ENCODE measurements at places on chromosomes 11 and 22. TPM values are rescaled to one million over a fixed set of nuclear protein-coding genes. Genes with fewer than 3 reads are reported as not detected.

The TENM4 gene
- 23.2 TPM for polyA plus RNA-seq

The BIK gene
- polyA plus RNA-seq: 1.2 TPM

The UPK3A gene
- 1.3 TPM for polyA plus RNA-seq

The HYLS1 gene
- polyA plus RNA-seq: 12.6 TPM

The H19 gene
- 3,512 TPM for polyA plus RNA-seq

The PNPLA5 gene
- 0.18 TPM for polyA plus RNA-seq

The BACE1 gene
- 56.6 TPM for polyA plus RNA-seq

The MMP27 gene
- not detected for polyA plus RNA-seq

The ZFTA gene
- polyA plus RNA-seq: 42.8 TPM

The DEFB108B gene
- polyA plus RNA-seq: not detected

The SYCE3 gene
- 0.47 TPM for polyA plus RNA-seq

The RFPL1 gene
- polyA plus RNA-seq: 1.2 TPM

GRCh38 chr22:47601666-47602065, 839.2 kb downstream of the TBC1D22A start:
- no peak for DNase-seq

GRCh38 chr11:71240865-71241691, 11.3 kb downstream of the SHANK2 start:
- no peak for DNase-seq

DNA sequence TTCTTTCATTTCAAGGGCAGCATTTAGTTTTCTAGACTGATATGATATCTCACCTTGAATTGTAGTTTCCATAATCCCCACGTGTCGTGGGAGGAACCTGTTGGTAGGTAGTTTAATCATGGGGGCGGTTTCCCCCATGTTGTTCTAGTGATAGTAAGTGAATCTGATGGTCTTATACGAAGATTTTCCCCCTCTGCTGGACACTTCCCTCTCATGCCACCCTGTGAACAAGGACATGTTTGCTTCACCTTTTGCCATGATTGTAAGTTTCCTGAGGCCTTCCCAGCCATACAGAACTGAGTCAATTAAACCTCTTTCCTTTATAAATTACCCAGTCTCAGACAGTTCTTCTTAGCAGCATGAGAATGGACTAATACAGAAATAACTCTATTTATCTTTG, 851.1 kb upstream of the FAT3 start:
- no peak for DNase-seq

GRCh38 chr11:130876100-130876499, 40.2 kb downstream of the SNX19 start:
- no peak for DNase-seq

GRCh38 chr11:75656044-75656727, 12.7 kb downstream of the MAP6 start:
- DNase-seq: no peak

- DNase-seq: no peak
These were observed 150.9 kb downstream of the TBC1D22A start for GRCh38 chr22:46913351-46913750.

- DNase-seq: no peak
These were observed 565.5 kb downstream of the BRD1 start for GRCh38 chr22:49262167-49262566.

- no peak for DNase-seq
These were observed 1442.7 kb downstream of the TBC1D22A start for GRCh38 chr22:48205161-48205560.

DNA sequence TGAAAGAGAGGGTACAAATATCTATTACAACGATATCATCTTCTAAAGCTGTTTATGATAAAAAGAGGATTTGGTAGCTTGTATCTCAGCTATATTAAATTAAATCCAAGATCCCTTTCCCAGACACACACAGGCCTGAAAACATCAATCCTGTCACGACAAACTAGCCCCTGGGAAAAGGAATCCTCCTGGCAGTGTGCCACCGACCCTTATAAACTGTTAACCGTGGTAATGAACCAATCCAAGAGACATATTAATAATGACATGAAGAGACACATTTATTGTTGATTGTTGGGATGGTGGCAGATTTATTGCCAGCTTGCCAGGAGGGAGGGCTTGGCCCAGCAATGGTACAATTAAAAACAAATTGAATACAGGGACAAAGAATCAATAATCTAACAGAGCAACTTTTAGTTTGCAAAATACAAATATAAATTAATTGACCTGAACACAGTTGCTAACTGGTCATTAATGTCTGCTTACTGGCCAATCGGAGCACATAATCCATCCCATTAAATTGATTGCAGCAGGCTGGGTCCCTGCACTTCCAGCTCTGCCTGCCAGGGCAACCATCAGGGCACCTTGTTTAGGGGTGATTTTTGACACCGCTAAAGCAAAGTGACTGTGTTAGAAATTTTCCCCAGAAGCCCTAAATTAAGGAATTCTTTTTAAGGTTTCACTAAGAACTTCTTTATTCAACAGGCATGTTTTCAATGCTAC, 887.6 kb downstream of the OPCML start:
- DNase-seq: no peak

GRCh38 chr11:26676641-26677040, 45.2 kb downstream of the SLC5A12 start:
- DNase-seq: no peak

DNA sequence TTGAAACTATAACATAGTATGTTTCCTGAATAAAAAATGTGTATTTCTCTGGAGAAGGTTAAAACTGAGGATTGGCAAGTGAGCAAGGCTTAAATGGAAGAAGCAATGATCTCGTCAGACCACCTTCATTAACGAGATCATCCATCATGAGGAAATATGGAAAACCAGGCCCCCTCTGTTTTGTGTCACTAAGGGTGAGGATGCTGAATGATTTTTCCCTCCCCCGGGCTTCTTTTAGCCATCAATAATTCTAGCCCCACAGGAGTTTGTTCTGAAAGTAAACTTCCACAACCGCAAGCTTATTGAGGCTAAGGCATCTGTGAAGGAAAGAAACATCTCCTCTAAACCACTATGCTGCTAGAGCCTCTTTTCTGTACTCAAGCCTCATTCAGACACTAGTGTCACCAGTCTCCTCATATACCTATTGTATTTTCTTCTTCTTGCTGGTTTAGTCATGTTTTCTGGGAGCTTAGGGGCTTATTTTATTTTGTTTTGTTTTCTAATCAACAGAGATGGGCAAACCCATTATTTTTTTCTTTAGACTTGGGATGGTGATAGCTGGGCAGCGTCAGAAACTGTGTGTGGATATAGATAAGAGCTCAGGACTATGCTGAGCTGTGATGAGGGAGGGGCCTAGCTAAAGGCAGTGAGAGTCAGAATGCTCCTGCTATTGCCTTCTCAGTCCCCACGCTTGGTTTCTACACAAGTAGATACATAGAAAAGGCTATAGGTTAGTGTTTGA, 5.8 kb upstream of the HBE1 start:
- DNase-seq: no peak

DNA sequence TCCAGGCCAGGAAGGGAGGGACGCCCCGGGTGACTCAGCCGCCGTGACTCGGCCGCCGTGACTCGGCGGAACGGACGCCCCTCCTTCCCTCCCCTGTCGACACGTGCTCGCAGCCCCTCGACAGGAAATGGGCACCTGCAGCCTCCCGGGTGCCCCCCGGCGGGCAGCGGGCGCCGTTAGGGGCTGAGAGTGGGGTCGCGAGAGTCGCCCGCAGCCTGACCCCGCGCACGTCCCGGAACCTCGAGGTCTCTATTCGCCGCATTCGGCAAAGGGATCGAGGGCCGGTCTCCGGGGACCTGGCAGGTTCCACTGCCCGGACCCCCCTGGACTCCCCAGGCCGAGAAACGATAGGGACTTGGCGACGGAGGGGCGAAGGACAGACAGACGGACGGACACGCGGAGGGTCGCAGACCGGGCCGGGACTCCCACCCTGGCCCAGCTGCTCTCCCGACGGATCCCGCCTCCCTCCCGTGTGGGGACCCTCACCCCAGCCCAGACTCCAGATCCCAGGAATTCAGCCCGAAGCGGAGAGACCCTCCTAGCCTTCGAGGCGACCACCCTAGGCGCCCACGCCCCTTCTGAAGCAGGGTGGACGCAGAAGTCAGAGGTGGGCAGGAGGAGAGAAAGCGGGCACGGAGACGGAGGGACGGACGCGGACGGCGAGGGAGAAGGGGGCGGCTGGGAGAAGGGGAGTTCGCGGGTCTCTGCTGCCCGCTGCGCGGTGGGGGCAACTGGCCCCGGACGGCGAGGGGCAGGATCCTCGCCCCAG, 648 bp downstream of the FOSL1 start:
- no peak for DNase-seq

DNA sequence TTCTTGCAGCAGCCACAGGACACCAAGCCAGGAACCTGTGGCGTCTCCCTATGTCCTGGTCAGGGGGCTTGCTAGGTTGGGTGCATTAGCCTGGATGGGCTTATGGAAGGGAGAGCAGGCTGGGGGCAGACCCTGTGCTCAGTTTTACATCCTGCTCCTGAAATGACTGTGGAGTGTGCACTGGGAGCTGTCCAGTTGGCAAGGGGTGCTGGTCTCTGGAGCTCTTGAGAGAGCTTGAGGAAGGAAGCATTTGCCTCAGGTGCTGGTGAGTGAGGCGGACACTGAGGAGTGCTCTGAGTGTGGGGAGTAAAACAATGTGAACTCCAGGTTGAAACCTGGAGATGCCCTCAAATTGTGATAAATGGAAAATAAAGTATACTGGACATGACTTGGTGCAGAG, 3.4 kb downstream of the SCGB1D4 start:
- DNase-seq: peak; percentile 57

- no peak for DNase-seq
These were observed 11.8 kb downstream of the UPB1 start for GRCh38 chr22:24506802-24507438.

DNA sequence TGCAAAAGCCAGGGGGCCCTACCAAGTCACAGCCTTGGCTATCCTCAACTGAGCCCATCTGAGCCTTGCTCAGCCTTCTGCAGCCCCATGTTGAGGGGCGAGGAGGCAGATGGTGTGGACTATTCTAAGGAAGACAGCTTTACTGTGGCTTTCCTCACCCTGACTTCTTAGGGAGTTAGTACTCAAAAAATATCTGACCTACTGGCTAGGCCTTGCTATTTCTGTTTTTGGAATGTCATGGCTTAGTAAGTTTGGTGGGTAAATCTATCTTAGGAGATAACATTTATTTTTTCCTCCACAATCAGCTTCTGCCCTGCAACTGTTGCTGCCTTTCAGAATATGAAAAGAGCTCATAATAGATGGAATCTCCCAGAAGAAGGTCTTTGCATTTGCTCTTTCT, 80.9 kb downstream of the LDLRAD3 start:
- no peak for DNase-seq

DNA sequence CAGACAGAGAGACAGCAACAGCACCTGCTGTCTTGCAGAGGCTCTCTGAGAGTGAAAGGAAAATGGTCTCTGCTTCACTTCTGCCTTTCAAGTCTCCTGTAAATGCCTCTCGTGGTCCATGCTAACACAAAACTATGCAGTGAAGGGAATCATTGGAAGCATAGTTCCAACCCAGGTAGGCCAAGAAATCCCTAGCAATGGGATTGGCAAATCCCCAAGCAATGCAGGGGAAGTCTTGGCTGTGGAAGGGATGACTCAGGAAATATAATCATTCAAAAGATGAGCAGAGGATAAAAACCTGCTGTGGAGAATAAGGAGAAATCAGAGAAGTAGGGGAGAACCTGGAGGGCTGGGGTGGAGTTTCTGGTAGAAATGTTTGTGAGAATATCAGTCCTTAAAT, 216.1 kb upstream of the ZBED5 start:
- no peak for DNase-seq

All from renal cortex interstitium (tissue), 15 donors.